ENCODE measurements at places on chromosomes 1 and 21.

DNA sequence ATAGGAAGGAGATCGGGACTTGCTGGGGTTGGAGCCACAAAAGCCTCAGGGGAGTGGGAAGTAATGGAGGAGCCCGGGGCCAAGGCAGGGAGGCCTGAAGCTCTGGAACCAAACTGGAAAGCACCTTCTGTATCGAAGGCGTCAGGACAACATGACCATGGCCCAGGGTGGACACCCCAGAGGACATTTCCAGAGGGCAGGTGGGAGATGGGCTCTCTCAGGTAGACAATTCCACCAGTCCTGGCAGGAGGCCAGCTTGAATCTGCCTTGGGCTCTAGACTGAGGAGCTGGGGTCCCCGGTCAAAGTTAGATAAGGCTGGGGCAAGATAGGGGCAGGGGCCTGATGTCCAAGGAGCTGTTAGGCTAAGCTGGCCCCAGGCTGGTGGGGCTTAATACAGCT lies 104.9 kb upstream of the EDN2 start:
- no peak for DNase-seq

- no peak for DNase-seq
Measured at GRCh38 chr1:165680303-165680702, 18.1 kb downstream of the ALDH9A1 start.

DNA sequence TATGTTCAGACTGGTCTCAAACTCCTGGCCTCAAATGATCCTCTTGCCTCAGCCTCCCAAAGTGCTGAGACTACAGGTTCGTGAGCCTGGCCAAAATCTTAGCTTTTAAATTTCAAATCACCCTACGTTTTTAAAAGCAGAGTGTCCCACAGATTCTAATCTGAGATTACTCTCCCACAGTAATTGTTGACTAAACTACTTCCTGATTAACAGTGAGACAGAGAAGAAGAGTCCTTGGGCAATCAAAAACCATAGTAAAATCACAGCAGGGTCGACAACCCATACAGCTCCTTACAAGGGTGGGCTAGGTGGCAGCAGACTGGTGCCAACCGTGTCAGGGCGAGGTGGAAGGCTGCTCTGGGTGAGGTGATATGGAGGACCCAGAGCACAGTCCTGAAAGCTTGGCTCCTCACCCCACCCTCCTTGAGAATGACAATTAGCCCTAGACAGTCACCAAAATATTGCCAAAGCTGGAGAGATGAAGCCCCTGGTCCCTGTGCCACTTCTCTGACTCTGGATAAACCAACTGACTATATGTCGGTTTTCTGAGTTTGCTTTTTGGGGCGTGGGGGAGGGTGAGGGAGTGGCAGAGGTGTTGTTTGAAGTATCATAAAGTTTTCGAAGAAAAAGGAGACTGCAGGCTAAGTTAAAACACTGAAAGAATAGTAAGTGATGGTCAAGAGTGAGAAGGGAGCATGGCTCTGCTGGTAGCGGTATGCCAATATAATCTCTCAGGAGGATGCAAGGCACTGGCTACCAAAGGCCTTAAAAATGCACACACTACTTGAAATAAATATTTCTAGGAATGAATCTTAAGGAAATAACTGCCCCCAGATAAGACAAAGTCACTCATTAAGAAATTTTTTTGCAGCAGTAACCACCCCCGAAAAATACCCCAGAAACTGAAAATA lies 86.8 kb downstream of the SLC45A1 start:
- no peak for DNase-seq

- no peak for DNase-seq
Measured at GRCh38 chr21:29293495-29293894, 5.2 kb upstream of the BACH1 start.

DNA sequence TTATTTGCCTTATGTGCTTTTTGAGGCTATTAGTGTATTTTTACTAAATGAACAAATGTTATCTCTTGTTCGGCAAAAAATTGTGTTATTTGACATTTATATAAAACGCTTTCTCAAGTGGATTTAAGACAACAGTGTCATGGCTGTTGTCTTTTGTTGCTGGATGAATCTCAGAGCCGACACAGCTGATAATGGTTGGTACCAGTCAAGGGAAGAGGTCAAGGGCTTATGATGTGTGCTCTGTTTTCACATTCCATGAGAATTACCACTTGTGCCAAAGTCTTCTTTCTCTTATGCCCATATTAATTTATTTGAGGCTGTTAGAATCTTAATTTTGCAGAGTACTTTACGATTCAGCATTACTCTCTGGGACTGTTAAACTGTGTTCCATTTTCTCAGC lies 17.9 kb upstream of the CD101 start:
- no peak for DNase-seq

- no peak for DNase-seq
Measured at GRCh38 chr1:225866061-225866837, 15.9 kb downstream of the TMEM63A start.

DNA sequence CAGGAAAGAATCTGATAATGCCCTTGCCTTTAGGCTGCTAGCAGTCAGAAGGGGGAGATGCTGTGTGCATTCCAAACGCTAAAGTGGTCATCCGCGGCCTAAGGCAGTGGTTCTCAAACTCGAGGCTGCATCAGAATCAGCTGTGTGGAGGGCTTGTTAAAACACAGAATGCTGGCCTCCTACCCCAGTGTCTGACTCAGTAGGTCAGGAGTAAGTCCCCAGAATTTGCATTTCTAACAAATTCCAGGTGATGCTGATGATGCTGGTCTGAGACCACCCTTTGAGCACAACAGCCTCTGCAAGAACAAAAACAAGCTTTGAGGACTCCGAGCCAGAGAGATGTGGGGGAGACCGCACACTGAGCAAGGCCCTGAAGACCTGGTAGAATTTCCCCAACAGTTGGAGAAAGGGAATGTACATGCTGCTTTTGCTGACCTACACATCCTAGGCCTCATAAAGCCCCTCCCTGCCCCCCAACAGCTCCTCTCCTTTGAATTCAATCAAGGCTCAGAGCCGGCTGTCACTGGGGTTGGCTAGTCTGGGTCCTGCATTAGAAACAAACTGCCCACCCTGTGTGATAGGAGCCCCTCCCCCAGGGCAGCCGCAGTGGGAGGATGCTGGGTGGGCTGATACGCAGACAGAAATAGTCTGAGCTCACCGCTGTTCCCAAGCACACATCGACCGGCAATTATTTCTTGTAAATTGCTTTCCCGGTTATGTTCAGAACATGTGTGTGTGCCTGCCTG lies 27.1 kb downstream of the SHISAL2A start:
- DNase-seq = no peak

- DNase-seq = no peak
Measured at GRCh38 chr1:152761609-152762213, 3.9 kb downstream of the KPRP start.

- no peak for DNase-seq
Measured at GRCh38 chr1:172185211-172185610, 235.3 kb upstream of the C1orf105 start.

DNA sequence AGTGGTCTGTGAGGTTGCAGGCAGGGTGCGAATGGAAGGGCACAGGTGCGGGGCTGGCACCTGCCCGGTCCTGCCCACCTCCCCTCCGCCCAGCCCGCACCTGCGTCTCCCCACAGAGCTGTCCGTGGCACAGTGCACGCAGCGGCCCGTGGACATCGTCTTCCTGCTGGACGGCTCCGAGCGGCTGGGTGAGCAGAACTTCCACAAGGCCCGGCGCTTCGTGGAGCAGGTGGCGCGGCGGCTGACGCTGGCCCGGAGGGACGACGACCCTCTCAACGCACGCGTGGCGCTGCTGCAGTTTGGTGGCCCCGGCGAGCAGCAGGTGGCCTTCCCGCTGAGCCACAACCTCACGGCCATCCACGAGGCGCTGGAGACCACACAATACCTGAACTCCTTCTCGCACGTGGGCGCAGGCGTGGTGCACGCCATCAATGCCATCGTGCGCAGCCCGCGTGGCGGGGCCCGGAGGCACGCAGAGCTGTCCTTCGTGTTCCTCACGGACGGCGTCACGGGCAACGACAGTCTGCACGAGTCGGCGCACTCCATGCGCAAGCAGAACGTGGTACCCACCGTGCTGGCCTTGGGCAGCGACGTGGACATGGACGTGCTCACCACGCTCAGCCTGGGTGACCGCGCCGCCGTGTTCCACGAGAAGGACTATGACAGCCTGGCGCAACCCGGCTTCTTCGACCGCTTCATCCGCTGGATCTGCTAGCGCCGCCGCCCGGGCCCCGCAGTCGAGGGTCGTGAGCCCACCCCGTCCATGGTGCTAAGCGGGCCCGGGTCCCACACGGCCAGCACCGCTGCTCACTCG lies 23.3 kb downstream of the FTCD start:
- no peak for DNase-seq

DNA sequence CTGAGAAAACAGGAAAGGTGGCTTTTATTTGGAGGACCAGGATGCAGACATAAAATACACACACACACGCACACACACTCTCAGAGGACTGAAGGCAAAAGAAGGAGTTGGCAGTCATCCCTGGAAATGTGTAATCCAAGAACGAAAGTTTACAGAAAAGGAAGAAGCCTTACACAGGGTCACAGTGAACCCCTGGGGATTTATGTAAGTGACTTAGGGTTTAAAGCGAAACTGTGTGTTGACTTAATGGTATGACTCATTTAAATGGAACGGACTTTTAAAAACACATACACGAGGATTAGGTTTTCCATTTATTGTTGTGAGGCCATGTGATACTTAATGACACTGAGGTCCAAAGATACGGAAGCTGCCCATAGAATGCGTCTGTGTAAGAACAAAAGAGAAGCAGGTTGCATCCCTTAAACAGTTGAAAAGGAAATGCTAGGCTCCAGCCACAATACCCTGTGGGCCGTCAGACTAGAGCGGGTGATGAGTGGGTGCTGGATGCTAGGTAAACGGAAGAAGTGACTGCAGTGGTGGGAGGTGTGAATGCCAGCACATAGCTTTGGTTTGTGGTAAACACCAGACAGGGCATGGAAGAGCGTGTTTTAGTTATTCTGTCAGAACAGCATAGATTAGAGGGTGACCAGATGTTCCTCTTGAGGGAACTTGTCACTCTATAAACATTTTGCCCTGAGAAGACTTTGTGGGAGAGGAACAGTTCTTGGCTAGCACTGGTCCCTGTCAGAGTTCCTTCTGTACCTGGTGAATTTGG lies 21.6 kb upstream of the BCL10 start:
- peak; percentile 17 for DNase-seq

DNA sequence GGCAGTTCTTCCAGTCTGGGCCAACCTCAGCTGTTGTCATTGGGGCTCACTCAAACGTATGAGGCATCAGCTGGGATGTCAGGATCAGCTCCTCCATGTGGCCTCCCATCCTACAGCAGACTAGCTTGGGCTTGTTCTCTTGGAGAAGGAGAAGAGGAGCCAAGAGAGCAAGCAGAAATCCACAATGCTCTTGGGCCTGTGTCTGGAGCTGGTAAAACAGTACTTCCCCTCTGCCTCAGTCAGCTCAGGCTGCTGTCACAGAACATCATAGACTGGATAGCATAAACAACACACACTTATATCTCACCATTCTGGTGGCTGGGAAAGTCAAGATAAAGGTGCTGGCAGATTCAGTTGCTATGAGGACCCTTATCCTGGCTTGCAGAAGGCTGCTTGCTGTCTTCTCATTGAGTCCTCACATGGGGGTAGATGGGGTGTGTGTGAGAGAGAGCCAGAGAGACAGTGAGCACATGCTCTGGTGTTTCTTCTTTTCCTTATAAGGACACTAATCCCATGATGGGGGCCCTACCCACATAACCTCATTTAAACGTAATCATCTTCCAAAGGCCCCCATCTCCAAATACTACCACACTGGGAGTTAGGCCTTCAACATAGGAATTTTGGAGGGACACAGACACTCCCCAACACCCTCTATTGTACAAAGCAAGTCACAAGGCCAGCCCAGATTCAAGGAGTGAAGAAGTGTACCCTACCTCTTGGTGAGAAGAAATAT lies 16.3 kb upstream of the DNAJC6 start:
- no peak for DNase-seq
